Ascending aorta (tissue), 2 donors: ENCODE measurements at places on chromosomes 3 and 15. TPM values are rescaled to one million over a fixed set of nuclear protein-coding genes. Genes with fewer than 3 reads are reported as not detected.
A peak's percentile ranks its signal among the peaks of the same experiment; 100 is the strongest.

The FEZF2 gene
- total RNA-seq = not detected

The CD200R1 gene
- total RNA-seq = not detected

The GATA2 gene
- total RNA-seq = 56.0 TPM

The GOLGA8J gene
- 0.75 TPM for total RNA-seq

The SLC51B gene
- total RNA-seq = not detected

The MRAS gene
- 24.5 TPM for total RNA-seq

GRCh38 chr3:34394978-34395748, 596.7 kb downstream of the PDCD6IP start:
- H3K4me3 ChIP-seq = no peak overlapping the region
- DNase-seq = no peak
- no peaks in the 10 kb centered on the region for H3K36me3 ChIP-seq
- no peaks in the 10 kb centered on the region for H3K4me1 ChIP-seq
- no peaks in the 10 kb centered on the region for H3K27me3 ChIP-seq

- peak within 1 kb of the TSS; percentile 95 for H3K4me3 ChIP-seq
- peak within 1 kb of the TSS; percentile 87 for H3K27ac ChIP-seq
- no peaks in the 10 kb centered on the region for H3K36me3 ChIP-seq
- no peak for DNase-seq
- no peaks in the 10 kb centered on the region for H3K27me3 ChIP-seq
Observed at GRCh38 chr3:16513141-16514020, at the start of gene RFTN1. Gene RFTN1 (minus strand): TSS chr3:16513699. CDS start chr3:16493869, 19,830 bp downstream.

- H3K27ac ChIP-seq = no peak overlapping the region
- H3K4me1 ChIP-seq = no peaks in the 10 kb centered on the region
- DNase-seq = no peak
Observed at GRCh38 chr15:69055251-69055650, 40.8 kb downstream of the NOX5 start.

GRCh38 chr3:172707967-172708366, 2.9 kb downstream of the NCEH1 start:
- no peaks in the 10 kb centered on the region for H3K36me3 ChIP-seq
- no peak overlapping the region for H3K4me3 ChIP-seq
- DNase-seq = no peak
- no peaks in the 10 kb centered on the region for H3K27me3 ChIP-seq

DNA sequence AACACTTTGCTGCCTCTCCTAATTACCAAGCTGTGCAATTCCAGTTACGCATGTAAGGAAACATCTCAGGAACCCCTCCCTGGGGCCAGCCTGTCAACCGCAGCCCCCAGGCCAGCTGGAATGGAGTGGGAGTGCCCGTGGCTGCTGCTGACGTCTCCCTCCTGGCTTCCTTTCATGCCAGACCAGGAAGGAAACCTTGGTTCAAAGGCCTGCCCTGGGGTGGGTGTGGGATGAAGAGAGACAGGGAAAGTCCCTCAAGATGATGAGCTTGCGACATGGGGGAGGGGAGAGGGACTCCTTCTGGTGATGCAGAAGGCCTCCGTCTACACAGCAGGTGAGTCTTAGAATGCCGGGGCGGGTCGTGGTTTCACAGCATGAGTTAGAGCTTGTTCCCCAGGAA, 11.4 kb upstream of the CYP11A1 start:
- no peak for DNase-seq
- H3K4me1 ChIP-seq = peaks cover 10% of the 10 kb centered on the region
- H3K4me3 ChIP-seq = no peak overlapping the region
- H3K36me3 ChIP-seq = no peaks in the 10 kb centered on the region
- no peaks in the 10 kb centered on the region for H3K27me3 ChIP-seq

DNA sequence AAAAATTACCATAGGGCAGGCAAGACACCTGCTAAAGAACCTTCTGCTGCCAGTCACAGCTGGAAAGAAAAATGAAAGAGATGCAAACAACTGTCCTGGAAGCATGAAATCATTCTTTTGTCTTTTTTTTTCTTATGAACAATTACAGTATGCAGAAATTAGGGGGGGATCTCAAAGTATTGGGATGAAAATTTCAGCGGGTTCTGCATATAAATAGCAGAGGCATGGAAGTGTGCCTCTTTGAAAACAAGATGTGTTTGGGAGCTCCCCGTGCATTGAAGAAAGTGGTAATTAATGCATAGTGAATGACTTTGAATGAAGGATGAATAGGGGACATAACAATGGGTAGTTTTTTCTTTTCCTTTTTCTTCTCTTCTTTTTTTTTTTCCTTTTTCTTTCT, 431.2 kb downstream of the SOX2 start:
- H3K27ac ChIP-seq = no peak overlapping the region
- H3K27me3 ChIP-seq = no peaks in the 10 kb centered on the region
- no peaks in the 10 kb centered on the region for H3K36me3 ChIP-seq
- no peaks in the 10 kb centered on the region for H3K4me1 ChIP-seq
- no peak for DNase-seq

GRCh38 chr3:173396191-173397041, 1.1 kb upstream of the NLGN1 start:
- H3K36me3 ChIP-seq = no peaks in the 10 kb centered on the region
- no peak for DNase-seq
- no peaks in the 10 kb centered on the region for H3K4me1 ChIP-seq
- peak overlapping the region; percentile 87 for H3K4me3 ChIP-seq

DNA sequence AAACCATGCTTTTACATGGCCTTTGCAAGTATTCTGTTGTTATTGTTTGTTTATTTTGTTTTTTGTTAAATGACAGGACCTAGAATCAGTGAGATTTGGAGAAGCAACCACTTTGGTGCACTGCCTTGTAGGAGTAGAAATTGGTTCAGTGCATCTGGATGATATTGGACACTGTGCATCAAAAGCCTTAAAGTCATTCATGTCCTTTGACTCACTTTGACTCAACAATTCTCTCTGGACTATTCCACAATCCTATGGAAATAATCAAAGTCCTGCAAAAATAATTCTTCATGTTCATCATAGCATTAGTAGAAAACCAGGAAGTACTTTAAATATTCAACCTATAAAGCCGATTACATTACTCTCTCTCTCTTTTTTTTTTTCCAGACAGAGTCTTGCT, 224.8 kb downstream of the ABHD5 start:
- DNase-seq = no peak
- H3K27me3 ChIP-seq = no peaks in the 10 kb centered on the region
- H3K4me1 ChIP-seq = no peaks in the 10 kb centered on the region
- no peak overlapping the region for H3K4me3 ChIP-seq
- H3K27ac ChIP-seq = no peak overlapping the region

DNA sequence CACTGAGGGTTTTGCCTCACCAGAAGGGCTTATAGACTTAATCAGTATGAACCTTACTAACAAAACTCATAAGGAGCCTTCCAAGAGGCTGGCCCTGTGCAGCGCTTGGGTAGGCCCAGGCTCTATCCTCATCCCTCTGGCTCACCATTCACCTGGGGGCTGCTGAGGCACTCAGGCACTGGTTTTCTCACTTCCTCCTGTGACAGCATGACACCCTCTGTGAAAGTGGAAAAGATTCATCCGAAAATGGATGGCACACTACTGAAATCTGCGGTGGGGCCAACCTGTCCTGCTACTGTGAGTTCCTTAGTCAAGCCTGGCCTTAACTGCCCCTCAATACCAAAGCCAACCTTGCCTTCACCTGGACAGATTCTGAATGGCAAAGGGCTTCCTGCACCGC, 41.3 kb downstream of the PSMD6 start:
- no peak for DNase-seq
- no peaks in the 10 kb centered on the region for H3K27me3 ChIP-seq
- no peak overlapping the region for H3K4me3 ChIP-seq
- peaks cover 43% of the 10 kb centered on the region for H3K36me3 ChIP-seq
- peaks cover 4% of the 10 kb centered on the region for H3K4me1 ChIP-seq

- no peaks in the 10 kb centered on the region for H3K4me1 ChIP-seq
- DNase-seq = peak; percentile 51
- peak overlapping the region; percentile 63 for H3K4me3 ChIP-seq
- H3K36me3 ChIP-seq = no peaks in the 10 kb centered on the region
- peak overlapping the region; percentile 69 for H3K27ac ChIP-seq
Observed at GRCh38 chr3:50227390-50228183, 8.4 kb upstream of the GNAI2 start.

GRCh38 chr3:354432-354831, 157.9 kb downstream of the CHL1 start:
- H3K27ac ChIP-seq = no peak overlapping the region
- no peaks in the 10 kb centered on the region for H3K4me1 ChIP-seq
- no peak overlapping the region for H3K4me3 ChIP-seq
- no peaks in the 10 kb centered on the region for H3K36me3 ChIP-seq
